ENCODE measurements at places on chromosomes 3 and 15.

- DNase-seq = no peak
Measured at GRCh38 chr15:31540633-31541032, 214.0 kb downstream of the KLF13 start.

- DNase-seq = no peak
Measured at GRCh38 chr3:45181496-45181895, 35.3 kb upstream of the CDCP1 start.

GRCh38 chr15:88509964-88510363 lies 36.5 kb downstream of the DET1 start:
- DNase-seq = no peak

DNA sequence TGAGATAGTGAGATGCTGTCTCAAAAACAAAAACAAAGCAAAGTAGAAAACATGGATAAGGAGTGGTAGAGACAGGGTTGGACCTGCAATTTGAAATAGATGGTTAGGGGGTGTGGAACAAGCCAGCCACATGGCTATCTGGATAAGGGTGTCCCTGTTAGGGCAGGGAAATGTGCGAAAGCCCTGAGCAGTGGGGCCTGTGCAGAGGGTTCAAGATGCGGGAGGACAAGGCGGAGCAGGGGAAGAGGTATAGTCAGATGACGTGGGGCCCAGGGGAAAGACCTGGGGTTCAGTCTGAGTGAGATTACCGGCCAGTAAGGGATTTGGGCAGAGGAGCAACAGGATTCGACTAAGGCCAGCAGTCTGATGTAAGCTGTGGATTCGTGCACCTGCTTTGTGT lies 18.4 kb upstream of the NR2E3 start:
- no peak for DNase-seq

GRCh38 chr3:127697551-127698240 lies 24.9 kb downstream of the ABTB1 start:
- no peak for DNase-seq

DNA sequence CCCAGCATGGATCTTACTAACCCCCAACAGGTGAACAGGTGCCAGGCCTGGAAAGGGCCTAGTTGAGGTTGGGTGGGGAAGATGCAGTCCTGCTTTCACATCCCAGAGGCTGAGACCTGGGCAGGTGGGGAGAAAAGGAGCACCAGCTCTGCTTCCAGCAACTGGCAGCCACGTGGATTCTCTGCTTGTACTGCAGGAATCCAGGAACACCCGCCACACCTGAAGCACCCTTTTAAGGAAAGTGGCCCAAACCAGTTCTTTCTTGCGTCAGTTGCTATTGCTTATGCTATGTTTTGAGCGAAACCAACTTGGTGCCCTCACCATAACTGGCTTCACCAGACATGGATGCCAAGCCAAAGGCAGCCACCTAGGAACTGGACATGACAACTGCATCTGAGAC lies 28.1 kb upstream of the NEO1 start:
- no peak for DNase-seq

GRCh38 chr3:25593001-25593400 lies 71.7 kb downstream of the TOP2B start:
- DNase-seq = no peak

Measured in stimulated activated CD8-positive, alpha-beta memory T cell treated with anti-CD3 and anti-CD28 coated beads, Interleukin-7, amount 100 ng/mL, for 24 hours (primary cell).